ENCODE measurements at places on chromosomes 2 and 18. TPM values are rescaled to one million over a fixed set of nuclear protein-coding genes. Genes with fewer than 3 reads are reported as not detected.

Gene HJURP
- total RNA-seq = 86.1 TPM

Gene PJVK
- 1.3 TPM for total RNA-seq

Gene NPPC
- 8.5 TPM for total RNA-seq

Gene KYNU
- not detected for total RNA-seq

Gene MYL1
- total RNA-seq = 3.3 TPM

Gene TFCP2L1
- 0.08 TPM for total RNA-seq

Gene MARCO
- total RNA-seq = not detected

Gene EFEMP1
- 0.06 TPM for total RNA-seq

Gene CNDP1
- not detected for total RNA-seq

Gene MORN2
- total RNA-seq = 18.2 TPM

Gene PECR
- 20.5 TPM for total RNA-seq

Gene RAB1A
- 127 TPM for total RNA-seq

Gene HOXD12
- total RNA-seq = not detected

Gene GPAT2
- 0.08 TPM for total RNA-seq

Gene DUSP19
- total RNA-seq = 3.4 TPM

Gene ATOH8
- 98.9 TPM for total RNA-seq

Gene DLGAP1
- 0.99 TPM for total RNA-seq

Gene C2orf66
- total RNA-seq = 0.08 TPM
